Inflammatory macrophage (primary cell): ENCODE measurements at places on chromosomes 7 and 10.

DNA sequence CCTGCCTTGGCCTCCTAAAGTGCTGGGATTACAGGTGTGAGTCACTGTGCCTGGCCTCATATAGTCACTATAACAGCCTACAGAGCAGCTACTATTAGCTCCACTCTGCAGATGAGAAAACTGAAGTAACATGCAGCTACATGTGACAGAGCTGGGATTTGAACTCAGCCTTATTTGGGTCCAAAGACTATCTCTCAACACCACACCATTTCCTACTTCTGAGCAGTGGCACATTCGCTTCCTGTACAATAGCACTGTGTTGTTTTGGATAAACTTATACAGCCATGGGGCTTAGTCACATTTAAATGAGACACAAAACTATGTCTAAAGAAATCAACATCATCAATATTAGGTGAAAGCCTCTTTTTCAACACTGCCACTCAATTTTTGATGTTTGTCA lies 69.8 kb upstream of the DNAJB12 start:
- DNase-seq, result no peak

DNA sequence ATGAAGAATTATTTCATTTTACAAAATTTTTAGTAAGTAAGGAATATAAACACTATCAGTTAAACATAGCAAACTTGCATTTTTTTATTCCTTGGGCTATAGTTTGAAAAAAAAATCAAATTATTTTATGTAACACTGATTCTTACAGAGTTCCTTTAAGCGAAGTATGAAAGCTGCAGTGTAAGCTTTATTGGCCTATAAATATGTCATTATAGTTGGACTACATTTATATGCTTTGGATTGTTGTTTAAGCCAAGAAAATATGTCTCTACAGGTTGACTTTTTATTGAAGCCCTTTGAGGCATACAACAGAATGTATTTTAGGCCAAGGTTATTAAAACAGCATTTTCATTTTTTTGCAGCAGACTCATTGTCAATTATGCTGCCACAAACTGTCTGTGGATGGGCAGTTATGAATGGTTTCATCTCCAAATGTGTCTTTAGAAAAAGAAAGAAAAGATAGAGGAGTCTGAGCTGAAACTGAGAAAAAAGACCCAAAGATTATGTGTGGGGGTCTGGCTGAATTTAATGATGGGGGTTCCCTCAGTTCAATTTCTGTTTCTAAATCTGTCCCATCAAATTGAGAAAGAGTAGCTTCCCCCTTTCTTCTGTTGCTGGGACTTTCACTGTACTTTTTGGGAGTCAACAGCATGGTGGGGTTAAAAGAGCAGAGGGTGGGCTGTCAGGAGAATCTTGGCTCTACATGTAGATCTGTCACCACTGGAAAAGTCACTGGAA lies 43.1 kb downstream of the ARID5B start:
- no peak for DNase-seq

- no peak for DNase-seq
Measured at GRCh38 chr10:93673791-93674190, 28.6 kb downstream of the FRA10AC1 start.

DNA sequence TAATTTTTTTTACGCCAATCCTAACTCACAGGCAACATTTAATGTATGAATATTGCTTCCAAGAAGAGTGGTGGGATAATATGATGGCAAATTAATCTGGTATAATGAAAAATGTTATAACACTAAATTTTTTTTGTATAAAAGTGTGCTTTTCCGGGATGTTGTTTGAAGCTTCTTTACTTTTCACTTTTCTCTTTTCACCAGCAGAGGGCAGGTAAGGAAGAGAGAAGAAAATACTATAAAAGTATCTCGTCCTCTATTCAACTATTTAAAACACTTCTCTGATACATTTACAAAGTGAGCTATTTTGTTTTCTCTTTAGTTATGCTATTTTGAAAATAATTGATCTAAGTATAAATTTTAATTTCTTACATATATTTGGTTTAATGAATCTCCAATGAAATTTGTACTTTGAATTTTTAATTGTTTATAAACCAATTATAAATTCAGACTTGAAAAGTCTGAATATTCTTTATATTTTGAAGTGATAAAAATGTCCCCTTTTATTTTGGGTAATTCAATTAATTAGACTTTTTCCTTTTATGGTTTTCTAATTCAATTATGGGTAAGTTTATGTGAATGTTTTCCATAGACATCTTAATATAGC lies 20.7 kb upstream of the CFTR start:
- DNase-seq, result peak; percentile 26

- DNase-seq, result no peak
Measured at GRCh38 chr7:112743811-112744210, 46.4 kb downstream of the TMEM168 start.

GRCh38 chr7:47724335-47724982 lies 142.5 kb upstream of the TNS3 start:
- DNase-seq, result no peak
